NCI-H187 (cell line): ENCODE measurements at places on chromosomes 2 and 18.

GRCh38 chr2:186530314-186530713, 44.3 kb downstream of the ZC3H15 start:
- DNase-seq: no peak

DNA sequence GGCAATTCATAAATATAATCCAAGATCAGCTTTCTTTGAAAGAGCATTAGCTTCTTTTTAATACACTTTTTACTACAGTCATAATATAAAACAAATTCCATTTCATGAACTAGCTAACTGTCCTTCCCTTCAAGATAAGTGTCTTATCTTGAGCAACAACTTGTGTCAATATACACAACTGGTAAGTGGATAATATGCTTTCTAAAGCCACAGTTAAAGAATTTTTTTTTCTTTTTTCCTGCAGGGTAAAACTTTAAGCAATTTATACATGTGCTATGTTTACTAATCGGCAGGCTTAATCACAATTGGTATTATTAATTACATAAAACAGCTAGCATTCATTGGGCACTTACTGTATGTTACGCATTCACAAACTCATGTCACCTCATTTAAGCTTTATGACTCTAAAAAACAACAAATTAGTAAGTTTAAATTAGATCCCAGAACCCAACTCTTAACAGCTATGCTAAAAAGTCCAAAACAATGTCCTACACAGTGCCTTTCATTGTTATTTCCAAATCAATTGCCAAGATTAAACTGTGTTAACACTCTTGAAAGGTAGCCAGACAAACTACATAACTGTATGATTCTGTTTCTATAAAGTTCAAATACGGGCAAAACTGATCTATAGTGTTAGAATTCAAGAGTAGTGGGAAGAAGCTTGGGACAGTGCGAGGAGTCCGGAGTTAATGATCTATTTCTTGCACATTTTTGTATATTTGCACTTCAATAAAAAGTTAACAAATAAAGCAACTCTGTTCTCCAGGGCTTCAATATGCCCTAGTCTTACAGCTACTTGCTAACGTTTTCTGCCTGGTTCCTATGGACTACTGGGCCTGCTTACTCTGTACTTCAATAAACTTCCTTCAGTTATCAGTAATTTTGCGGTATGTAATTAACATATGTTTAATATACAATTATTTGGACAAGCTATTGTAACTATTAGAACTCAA, 6.0 kb downstream of the TXNL1 start:
- no peak for DNase-seq

GRCh38 chr18:35478520-35479435, 19.0 kb downstream of the INO80C start:
- no peak for DNase-seq

DNA sequence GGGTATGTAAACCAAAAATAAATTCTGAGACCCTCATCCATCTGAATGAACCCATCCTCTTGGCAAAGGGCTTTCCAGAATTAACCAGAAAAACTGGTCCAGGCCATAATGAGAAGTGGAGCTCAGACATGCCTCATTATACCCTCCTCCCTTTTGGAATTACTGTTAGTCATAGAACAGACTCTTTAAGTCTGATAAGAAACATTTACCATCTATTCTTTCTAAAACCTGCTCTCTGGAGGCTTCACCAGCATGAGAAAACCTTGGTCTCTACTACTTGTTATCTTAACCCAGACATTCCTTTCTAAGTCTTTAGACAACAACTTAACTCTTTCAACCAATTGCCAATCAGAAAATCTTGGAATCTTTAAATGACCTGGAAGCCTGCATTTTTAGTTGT, 82.8 kb downstream of the QPCT start:
- no peak for DNase-seq

GRCh38 chr2:233553366-233553765, 13.2 kb downstream of the USP40 start:
- no peak for DNase-seq

GRCh38 chr2:120873958-120874887, 138.6 kb downstream of the GLI2 start:
- DNase-seq: peak; percentile 20

DNA sequence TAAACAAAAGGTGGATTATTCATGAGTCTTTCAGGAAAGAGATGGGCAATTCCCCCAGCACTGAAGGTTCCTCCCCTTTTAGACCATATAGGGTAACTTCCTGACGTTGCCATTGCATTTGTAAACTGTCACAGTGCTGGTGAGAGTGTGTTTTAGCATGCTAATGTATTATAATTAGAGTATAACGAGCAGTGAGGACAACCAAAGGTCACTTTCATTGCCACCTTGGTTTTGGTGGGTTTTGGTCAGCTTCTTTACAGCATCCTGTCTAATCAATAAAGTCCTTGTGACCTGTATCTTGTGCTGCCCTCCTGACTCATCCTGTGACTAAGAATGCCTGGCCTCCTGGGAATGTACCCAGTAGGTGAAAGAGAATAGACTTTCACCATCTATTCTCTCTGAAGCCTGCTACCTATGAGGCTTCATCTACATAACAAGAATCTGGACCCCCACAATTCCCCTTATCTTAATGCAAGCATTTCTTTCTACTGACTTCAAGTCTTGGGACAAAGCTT, 148.7 kb downstream of the CABLES1 start:
- no peak for DNase-seq

- peak; percentile 27 for DNase-seq
Observed at GRCh38 chr2:232890896-232891601, 21.0 kb downstream of the SNORC start.

- no peak for DNase-seq
Observed at GRCh38 chr18:37538526-37539205, 26.9 kb downstream of the CELF4 start.

GRCh38 chr2:41973871-41974270, 74.0 kb upstream of the PKDCC start:
- DNase-seq: no peak

- DNase-seq: no peak
Observed at GRCh38 chr2:188668017-188668680, 306.0 kb upstream of the COL3A1 start.

- no peak for DNase-seq
Observed at GRCh38 chr2:218773881-218774280, 8.1 kb upstream of the CYP27A1 start.

DNA sequence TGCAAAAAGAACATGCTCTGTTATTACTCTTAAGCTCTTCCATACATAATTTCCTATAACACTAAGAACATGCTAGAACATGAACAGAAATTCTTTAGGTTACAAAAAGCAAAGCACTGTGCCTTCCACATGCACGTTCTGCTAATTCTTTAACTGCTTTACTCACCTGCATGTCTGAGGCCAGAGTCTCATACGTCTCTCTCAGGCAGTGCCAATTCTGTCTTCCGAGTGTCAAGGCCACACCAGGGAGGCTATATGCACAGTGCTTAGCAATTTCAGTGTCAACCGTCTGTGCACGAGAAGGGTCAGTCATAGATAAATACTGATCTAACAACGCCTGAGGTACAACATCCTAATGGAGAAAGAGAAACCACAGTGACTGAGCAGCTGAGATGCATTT, 55.1 kb downstream of the PPP4R1 start:
- DNase-seq: no peak

- DNase-seq: no peak
Observed at GRCh38 chr18:76464281-76465259, 30.5 kb downstream of the ZNF516 start.

DNA sequence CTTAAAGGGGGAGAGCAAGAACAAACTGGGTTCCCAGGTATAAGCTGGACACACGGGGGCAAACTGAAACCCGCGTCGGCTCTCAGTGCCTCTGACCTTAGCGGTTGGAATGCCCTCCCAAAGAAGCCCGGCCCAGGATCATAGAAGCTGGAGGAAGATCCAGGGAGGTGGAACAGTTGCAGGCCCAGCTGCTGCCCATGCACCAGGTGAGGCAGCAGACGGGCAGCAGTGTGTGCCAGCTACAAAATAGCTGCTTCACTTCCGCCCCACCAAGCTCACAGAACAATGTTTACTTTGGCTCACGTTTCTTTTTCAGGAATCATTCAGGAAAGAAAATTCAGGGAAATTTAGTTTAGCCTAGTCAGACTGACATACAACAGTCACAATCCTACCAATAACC, 3.9 kb upstream of the ERMN start:
- no peak for DNase-seq

- DNase-seq: no peak
Observed at GRCh38 chr2:15160201-15160991, 400.7 kb downstream of the NBAS start.

DNA sequence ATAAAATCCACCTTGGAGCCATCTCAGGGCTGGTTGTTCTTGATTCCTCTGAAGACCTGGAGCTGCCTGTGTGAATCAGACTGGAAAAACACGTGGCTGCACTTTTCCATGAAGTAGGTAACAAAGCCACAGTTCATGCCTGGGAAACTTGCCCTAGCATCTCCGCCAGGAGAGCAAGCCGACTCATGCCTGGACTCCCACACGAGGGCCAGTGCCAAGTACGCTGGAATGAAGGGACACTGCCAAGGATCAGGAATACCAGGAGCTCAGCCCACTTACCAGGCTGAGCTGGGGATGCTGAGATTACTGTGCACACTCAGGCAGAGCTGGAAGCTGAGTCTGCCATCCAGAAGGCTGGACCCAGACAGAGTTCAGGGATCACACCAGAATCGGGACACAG, 10.9 kb upstream of the FHL2 start:
- DNase-seq: no peak

- DNase-seq: no peak
Observed at GRCh38 chr2:162636206-162636728, 202.3 kb downstream of the KCNH7 start.

DNA sequence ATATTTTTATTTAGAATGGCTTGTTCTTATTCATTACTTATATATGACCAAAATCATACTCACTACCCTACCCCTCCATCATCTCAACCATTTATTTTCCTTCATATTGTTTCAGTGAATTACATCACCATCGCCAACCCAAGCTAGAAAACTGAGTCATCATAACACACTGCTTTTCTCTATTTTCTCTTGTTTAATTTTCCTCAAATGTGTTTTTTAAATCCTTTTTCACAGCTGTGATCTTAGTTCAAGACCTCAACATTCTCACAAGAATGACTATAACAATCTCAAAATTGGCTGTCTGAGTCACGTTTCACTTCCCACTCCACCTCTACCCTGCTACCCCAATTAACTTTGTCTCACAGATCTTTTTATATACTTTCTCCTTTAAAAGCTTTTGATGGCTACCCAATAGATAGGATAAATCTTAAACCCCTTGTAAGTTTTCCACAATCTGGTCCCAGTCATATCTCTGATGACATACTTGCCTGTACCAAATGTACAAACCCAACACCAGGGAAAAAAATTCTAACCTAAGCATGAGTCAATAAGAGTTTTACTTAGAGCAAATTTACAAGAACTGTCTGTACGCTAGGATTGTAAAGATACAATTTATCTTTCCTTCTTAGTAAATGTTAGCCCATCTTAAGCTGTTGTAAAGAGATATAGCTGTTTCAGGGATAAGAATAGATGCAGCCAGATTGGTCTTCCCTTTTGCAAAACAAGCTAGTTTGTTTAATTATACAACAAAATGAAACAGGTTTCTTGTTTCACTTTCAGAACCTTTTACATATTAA, 635.1 kb upstream of the SLC39A10 start:
- no peak for DNase-seq

GRCh38 chr2:46179037-46179621, 118.1 kb upstream of the EPAS1 start:
- no peak for DNase-seq

DNA sequence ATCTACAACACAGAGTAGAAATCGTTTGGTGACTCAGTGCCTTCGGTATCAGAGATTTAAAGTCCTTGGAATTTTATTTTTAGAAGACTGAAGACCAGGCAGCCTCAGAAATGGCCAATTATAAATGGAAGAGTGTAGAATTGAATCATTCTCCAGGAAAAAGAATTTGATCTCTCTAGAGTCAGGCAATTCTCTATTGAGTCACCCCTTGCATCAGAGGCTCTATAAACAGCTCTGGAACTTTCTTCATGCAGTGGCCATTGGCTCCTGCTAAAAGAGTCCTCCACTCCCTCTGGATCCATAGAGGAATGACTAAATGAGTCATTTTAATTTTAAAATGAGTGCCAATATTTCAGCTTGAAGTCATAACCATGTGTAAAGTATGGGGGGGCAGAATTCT, 816.2 kb downstream of the TDRD15 start:
- DNase-seq: no peak

DNA sequence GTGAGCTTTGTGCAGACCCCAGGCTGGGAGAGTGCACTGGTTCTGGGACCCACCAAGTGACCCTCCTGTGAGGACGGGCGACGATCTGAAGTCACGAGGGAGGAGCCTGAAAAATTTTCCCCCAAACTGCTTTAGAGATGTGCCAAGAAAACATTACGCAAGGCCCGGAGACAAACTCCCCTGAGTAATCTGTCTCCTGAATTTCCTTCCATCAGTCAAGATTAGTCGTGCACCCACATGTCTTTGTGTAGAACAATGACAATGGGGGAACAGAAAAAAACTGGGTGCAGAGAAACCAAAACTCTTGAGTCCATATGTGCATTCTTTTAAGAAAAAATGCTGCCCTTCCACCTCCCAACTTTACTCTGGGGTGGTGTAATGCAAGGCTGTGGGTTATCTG, 12.6 kb upstream of the NCK2 start:
- DNase-seq: no peak

- DNase-seq: no peak
Observed at GRCh38 chr2:66553370-66553769, 118.4 kb downstream of the MEIS1 start.

DNA sequence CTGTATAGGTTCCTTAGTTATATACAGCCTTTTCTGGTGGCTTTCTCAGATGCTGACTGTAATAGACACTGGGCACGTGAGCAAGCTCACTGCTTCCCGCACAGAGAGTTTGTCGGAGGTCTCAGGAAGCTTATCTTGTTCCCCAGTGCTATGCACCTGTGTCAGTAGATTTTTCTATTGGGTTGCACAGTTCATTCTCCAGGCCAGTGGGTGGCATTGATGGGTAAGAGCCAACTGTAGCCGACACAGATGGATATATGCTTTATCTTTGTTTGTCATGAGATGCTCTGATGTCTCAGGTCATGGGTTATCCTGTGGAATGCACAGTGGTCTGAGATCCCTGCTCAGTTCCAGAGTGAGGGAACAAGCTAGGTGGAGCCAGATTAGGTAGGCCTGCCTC, 293.0 kb downstream of the GRB14 start:
- no peak for DNase-seq

DNA sequence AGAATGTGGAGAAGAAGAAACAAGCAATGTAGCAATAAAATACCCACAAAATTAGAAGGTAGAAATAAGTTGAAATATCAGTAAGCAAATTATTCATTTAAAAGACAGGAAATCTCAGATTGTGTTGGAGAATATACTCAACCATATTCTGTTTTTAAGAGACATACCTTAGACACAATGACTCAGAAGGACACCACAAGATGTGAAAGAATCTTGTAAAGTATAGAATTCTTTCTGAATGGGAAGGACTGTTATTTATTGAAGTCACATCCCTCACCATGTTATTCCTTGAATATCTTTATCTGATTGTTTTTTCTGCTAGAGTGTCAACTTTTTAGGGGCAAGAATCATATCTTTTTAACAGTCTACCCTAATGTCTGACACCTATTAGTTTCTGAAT, 50.4 kb downstream of the CTAGE1 start:
- DNase-seq: no peak

- DNase-seq: no peak
Observed at GRCh38 chr2:149622343-149622742, 34.8 kb upstream of the MMADHC start.

- no peak for DNase-seq
Observed at GRCh38 chr2:44566059-44566458, 204.3 kb downstream of the CAMKMT start.
